CD4-positive, alpha-beta memory T cell (primary cell): ENCODE measurements at places on chromosomes 5 and 9. TPM values are rescaled to one million over a fixed set of nuclear protein-coding genes. Genes with fewer than 3 reads are reported as not detected.
A peak's percentile ranks its signal among the peaks of the same experiment; 100 is the strongest.

GRCh38 chr5:178314061-178314660 is 81.6 kb upstream of the PHYKPL start:
- H3K4me1 ChIP-seq, result no peaks in the 10 kb centered on the region
- DNase-seq, result no peak
- no peak overlapping the region for H3K4me3 ChIP-seq
- no peaks in the 10 kb centered on the region for H3K27me3 ChIP-seq
- H3K36me3 ChIP-seq, result no peaks in the 10 kb centered on the region

Gene ORM2
- polyA plus RNA-seq, result not detected

GRCh38 chr9:69811351-69811868 is 9.2 kb upstream of the CFAP95 start:
- H3K27ac ChIP-seq, result no peak overlapping the region
- H3K36me3 ChIP-seq, result no peaks in the 10 kb centered on the region
- DNase-seq, result no peak
- no peaks in the 10 kb centered on the region for H3K27me3 ChIP-seq
- H3K4me1 ChIP-seq, result no peaks in the 10 kb centered on the region

DNA sequence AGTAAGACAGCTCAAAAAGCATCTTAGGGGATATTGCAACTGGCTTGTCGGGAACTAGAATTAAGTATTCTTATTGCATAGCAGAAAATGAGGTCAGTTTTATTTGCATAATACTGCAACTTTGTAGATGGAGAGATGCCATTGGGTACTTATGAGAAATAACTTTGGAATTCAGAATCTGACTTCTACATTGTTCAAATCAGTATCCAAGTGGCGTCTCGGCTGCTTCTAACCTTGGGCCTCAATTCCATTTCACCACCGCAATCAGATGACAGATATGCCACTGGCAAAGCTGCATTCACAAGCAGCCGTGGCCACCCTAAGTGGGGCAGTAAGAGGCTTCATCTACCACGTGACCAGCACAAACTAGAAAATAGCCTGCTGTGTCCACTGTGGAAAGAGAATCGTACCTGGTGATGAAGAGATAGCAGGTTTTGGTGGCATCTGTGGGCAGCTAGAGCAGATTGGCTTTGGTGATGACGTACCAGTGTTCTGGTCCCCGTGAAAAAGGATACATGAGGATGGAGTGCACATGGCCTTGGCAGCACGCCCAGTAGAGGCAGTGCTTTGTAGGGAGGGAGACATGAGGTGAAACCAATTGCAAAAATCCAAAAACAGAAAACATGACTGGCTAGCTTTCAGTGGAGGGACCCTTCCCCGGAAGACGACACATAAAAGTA is 116.6 kb downstream of the KLHL3 start:
- DNase-seq, result no peak
- H3K4me1 ChIP-seq, result no peaks in the 10 kb centered on the region
- H3K27ac ChIP-seq, result no peak overlapping the region
- H3K27me3 ChIP-seq, result no peaks in the 10 kb centered on the region
- no peak overlapping the region for H3K4me3 ChIP-seq

Gene GRAMD2B
- 4.0 TPM for polyA plus RNA-seq

DNA sequence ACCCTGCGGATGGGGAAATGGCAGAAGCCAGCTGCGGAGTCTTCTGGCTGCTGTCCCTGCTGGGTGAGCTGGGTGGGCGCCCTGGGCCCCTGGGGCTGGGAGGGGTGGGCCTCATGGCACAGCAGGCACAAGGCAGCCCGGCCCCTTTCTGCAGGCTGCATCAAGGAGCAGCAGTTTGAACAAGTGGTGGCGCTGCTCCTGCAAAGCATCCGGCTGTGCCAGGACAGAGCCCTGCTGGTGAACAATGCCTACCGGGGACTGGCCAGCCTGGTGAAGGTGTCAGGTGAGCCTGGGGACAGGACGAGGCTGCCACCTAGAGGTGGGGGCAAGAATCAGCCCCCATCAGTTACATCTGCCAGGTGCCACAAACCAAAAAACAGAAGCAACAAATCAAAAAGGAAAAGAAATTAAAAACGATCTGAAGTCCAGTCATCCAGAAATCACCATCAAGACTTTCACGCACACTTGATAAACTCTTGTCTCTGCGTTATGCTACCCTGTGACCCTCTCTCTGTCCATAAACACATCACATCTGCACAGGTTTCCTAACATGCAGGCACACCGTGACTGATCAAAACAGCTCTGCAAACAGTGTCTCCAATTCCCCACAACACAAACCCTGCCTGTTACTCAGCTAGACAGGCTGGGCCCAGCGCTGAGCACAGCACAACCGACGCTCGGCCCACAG is 13.9 kb downstream of the REXO4 start:
- DNase-seq, result peak; percentile 59
- no peaks in the 10 kb centered on the region for H3K27me3 ChIP-seq
- H3K36me3 ChIP-seq, result peaks cover 26% of the 10 kb centered on the region
- H3K4me1 ChIP-seq, result peaks cover 5% of the 10 kb centered on the region
